ENCODE measurements at places on chromosomes 7 and 10. TPM values are rescaled to one million over a fixed set of nuclear protein-coding genes. Genes with fewer than 3 reads are reported as not detected.

OPN4 gene
- not detected for total RNA-seq

DNA sequence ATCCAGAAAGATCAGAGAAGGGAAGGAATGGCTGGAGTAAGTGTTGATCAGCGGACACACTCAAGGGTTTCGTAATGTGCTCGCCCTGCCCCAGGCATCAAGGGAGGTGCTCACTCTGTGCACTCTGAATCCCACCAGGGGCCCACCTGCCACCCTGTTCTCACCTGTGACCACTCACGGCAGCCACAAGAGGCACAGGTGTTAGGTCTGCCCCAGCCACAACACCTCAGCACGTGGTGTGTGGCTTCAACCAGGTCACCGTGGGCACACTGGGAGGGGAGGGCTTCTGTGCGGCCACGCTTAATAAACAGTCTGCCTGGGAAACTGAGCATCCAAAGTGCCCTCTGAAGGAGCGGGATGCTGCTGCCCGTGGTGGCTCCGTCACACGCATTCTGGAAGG, 49.8 kb downstream of the CUX1 start:
- ATAC-seq = no peak

FAM25G gene
- total RNA-seq = 3.4 TPM

GRCh38 chr7:3259711-3260400, 41.2 kb upstream of the SDK1 start:
- no peak for ATAC-seq

SEMA3A gene
- total RNA-seq = 0.56 TPM

ABLIM1 gene
- total RNA-seq = 304 TPM

DNA sequence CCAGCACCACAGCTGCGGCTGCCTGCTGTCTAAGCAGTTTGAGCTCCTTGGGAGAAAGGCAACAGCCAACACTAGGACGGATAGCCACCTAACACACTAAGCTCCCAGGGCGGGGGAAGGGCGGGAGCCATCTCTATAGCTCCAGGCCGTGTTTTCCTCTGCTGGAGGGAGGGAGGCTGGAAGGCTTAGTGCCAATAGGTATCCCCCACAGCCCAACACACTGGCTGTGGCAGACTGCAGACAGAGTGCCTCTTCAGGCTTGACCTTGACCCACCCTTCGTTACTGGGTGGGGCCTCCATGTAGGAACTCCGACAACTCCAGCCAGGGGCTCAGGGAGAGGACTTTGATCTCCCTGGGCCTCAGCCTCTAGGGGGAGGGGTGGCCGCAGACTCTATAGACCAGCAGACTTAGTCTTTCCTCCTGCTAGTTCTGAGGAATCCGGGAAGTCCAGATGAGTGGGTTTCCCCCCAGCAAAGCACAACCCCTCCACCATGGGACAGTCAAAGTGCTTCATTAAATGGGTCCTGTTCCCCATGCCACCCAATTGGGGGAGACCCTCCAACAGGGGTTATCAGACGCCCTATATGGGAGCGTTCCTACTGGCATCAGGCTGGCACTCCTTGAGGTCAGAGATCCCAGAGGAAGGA, 314.4 kb upstream of the MKI67 start:
- no peak for ATAC-seq

GRCh38 chr10:91642831-91643692, 10.2 kb upstream of the PPP1R3C start:
- peak; percentile 8 for ATAC-seq

- no peak for ATAC-seq
Observed at GRCh38 chr10:22086730-22087401, 83.3 kb upstream of the DNAJC1 start.
